Skeletal muscle tissue (tissue), 5 donors: ENCODE measurements at places on chromosomes 13 and 19. TPM values are rescaled to one million over a fixed set of nuclear protein-coding genes. Genes with fewer than 3 reads are reported as not detected.

Gene PLIN4
- 15.7 TPM for total RNA-seq

Gene MAG
- total RNA-seq, result 1.6 TPM

Gene SYMPK
- 23.5 TPM for total RNA-seq

Gene TDRD3
- 61.6 TPM for total RNA-seq

Gene RASAL3
- 0.52 TPM for total RNA-seq

Gene NLRP7
- total RNA-seq, result not detected

Gene SIGLECL1
- not detected for total RNA-seq

Gene IER2
- total RNA-seq, result 23.5 TPM

Gene REEP6
- total RNA-seq, result 2.1 TPM

Gene ZNF566
- 14.1 TPM for total RNA-seq

Gene CYP4F8
- not detected for total RNA-seq

Gene CEACAM16
- total RNA-seq, result 1.0 TPM

Gene RNF113B
- not detected for total RNA-seq

Gene PTH2
- not detected for total RNA-seq

Gene FAM124A
- total RNA-seq, result 0.52 TPM

Gene GSX1
- not detected for total RNA-seq

Gene ZNF57
- total RNA-seq, result 4.2 TPM

Gene TSSK6
- not detected for total RNA-seq

Gene DIRAS1
- total RNA-seq, result 1.6 TPM

Gene HCN2
- not detected for total RNA-seq

Gene ZNF682
- total RNA-seq, result 2.6 TPM

Gene CADM4
- total RNA-seq, result 7.8 TPM

Gene ZNF571
- total RNA-seq, result 4.7 TPM

Gene GNG7
- total RNA-seq, result 1.6 TPM

Gene METTL21C
- total RNA-seq, result 29.7 TPM

Gene HAUS8
- 2.6 TPM for total RNA-seq

Gene STARD13
- 30.3 TPM for total RNA-seq

Gene ZNF235
- 8.9 TPM for total RNA-seq

Gene NOTCH3
- 77.8 TPM for total RNA-seq

Gene C19orf44
- total RNA-seq, result 2.6 TPM

Gene MEIOSIN
- not detected for total RNA-seq

Gene ZNF382
- total RNA-seq, result 15.1 TPM

Gene SBK2
- total RNA-seq, result 1.0 TPM

Gene ZNF579
- 1.6 TPM for total RNA-seq

Gene FFAR1
- total RNA-seq, result not detected

Gene KRTDAP
- not detected for total RNA-seq

Gene KMT2B
- total RNA-seq, result 5.7 TPM

Gene ZNF709
- 5.7 TPM for total RNA-seq

Gene ZNF730
- total RNA-seq, result 6.3 TPM

Gene FXYD1
- total RNA-seq, result 45.4 TPM

Gene RUBCNL
- 3.7 TPM for total RNA-seq

Gene ZSCAN4
- not detected for total RNA-seq

Gene C13orf46
- under 0.01 TPM for total RNA-seq

Gene SPTBN4
- 0.52 TPM for total RNA-seq

Gene SIGLEC12
- total RNA-seq, result not detected

Gene PEX11G
- 3.1 TPM for total RNA-seq

Gene CEACAM21
- total RNA-seq, result 1.6 TPM

Gene VSTM1
- not detected for total RNA-seq

Gene LYL1
- total RNA-seq, result 13.6 TPM

Gene PDX1
- not detected for total RNA-seq

Gene MEDAG
- 11.5 TPM for total RNA-seq

Gene ZNF324
- 9.9 TPM for total RNA-seq

Gene ZNF714
- total RNA-seq, result 2.6 TPM

Gene GRK1
- total RNA-seq, result not detected

Gene ZNF573
- 14.1 TPM for total RNA-seq

Gene DACT3
- 7.3 TPM for total RNA-seq
